ENCODE measurements at places on chromosomes 7 and 10. TPM values are rescaled to one million over a fixed set of nuclear protein-coding genes. Genes with fewer than 3 reads are reported as not detected.

GRCh38 chr7:35906191-35906908 lies 105.5 kb downstream of the SEPTIN7 start:
- DNase-seq, result no peak
- H3K36me3 ChIP-seq, result peaks cover 21% of the 10 kb centered on the region
- H3K27me3 ChIP-seq, result no peaks in the 10 kb centered on the region

- no peaks in the 10 kb centered on the region for H3K4me1 ChIP-seq
- no peak overlapping the region for H3K4me3 ChIP-seq
- no peaks in the 10 kb centered on the region for H3K36me3 ChIP-seq
- H3K27ac ChIP-seq, result no peak overlapping the region
- no peaks in the 10 kb centered on the region for H3K27me3 ChIP-seq
Observed at GRCh38 chr7:46781901-46782439, 799.9 kb downstream of the TNS3 start.

Gene ASZ1
- total RNA-seq, result not detected

Gene PDE1C
- total RNA-seq, result 2.1 TPM

Gene PRKAR2B
- 55.5 TPM for total RNA-seq

Gene CTAGE15
- total RNA-seq, result not detected

Gene PLXNA4
- 8.9 TPM for total RNA-seq

Gene INHBA
- 0.20 TPM for total RNA-seq

Measured in spleen (tissue), 13 donors.